ENCODE measurements at places on chromosomes 11 and 22.

- no peak for DNase-seq
These were observed 58.8 kb downstream of the MYO18B start for GRCh38 chr22:25800766-25801165.

DNA sequence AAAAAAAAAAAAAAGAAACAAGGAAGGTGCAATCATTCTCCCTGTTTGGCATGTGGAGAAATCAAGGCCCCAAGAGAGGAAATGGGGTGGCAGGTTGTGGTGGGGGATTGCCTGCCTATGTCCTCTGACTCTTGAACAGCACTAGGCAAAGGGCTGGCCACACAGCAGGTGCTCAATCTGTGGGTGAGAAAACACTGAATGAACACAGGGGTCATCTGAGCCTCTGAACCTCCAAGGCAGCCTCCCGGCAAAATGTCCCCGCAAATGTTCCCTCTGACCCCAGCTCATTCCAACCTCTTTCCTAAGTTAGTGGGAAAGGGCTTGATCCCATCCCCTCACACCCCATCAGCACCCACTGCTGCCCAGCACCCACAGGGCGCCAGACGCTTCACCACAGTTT, 4.6 kb downstream of the PLA2G6 start:
- DNase-seq = no peak

DNA sequence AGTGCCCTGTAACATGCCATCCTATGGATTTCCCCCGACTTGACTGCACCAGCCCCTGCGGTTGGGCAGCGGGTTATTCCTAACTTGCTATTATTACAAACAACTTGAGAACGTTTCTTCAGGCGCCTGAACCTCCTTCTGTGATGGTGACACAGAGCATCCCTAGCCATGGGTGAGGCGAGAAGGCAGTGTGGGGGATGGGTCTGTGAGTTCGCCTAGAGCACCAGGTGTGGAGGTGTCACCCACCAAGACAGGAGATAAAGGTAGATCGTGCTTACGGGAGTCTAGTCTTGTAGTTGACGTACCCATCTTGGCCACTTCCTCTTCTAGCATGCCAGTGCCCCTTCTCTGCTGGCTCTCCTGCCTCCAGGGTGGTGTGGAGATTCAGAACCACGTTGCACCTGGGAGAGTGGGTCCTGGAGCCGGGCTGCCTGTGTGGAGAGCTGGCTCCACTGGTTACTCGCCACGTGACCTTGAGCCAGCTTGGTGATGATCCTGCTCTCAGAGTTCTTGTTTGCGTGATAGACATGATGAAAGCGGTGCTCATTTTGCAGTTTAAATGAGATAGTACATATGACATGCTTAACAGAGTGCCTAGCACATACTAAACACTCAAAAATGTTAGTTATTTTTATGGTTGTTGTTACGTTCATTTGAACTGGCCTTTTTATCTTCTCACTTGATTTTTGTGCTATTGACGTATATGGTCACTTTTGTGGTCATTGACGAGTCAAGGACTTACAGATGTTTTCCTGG, 37.8 kb downstream of the TBC1D22A start:
- no peak for DNase-seq

- no peak for DNase-seq
These were observed 20.5 kb upstream of the RAG2 start for GRCh38 chr11:36618363-36619047.

GRCh38 chr22:30968015-30968923, at the start of gene MORC2:
TSS of gene MORC2 (minus strand) at chr22:30968774. CDS start at chr22:30967889, 885 bp downstream.
- no peak for DNase-seq

DNA sequence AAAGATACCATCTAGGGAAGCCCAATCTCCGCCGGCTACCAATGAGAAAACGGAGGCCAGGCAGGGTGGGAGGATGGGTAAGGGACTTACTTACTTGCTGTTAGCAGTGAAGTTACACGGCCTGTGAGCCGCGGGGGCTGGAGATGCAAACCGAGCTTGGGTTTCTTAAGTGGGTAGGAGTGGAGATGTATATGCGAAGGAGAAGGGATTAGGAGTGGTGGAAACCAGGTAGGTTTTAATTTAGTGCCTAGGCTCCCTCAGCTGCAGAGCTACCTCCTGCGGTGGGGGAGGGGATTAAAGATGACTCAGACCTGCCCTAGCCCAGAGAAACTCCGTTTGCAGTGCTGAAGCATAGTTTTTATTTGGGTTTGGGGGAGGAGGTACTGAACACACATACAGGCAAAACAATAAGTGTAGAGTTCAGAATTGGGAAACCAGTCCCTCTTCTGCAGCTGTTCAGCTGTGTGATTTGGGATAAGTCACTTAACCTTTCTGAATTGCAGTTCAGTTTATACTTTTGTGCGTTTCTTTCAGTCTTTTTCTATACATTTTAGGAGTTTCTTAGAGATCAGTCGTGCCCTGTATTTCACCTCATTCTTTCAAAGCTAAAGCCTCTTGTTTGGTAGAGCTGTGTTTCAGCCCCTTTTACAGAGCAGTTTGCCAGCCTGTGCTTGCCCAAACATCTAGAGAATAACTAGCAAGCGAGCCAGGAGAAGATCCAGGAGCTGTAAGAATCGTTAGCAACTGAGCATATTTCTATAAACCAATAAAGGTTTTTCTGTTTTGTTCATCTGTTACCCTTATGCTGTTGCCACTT, 596 bp upstream of the TNRC6B start:
- DNase-seq = no peak

GRCh38 chr22:31222736-31223135, 10.6 kb downstream of the LIMK2 start:
- DNase-seq = no peak

GRCh38 chr11:83037877-83038276, 33.8 kb downstream of the RAB30 start:
- DNase-seq = no peak

- DNase-seq = peak; percentile 36
These were observed 86.9 kb downstream of the LDLRAD3 start for GRCh38 chr11:36030731-36031281.

GRCh38 chr11:128507936-128508335, 79.4 kb downstream of the ETS1 start:
- no peak for DNase-seq

- no peak for DNase-seq
These were observed 1329.0 kb downstream of the LRRC4C start for GRCh38 chr11:40130427-40130826.

GRCh38 chr22:22815397-22816170, 72.0 kb upstream of the IGLL5 start:
- DNase-seq = no peak

- no peak for DNase-seq
These were observed 465.2 kb downstream of the MIAT start for GRCh38 chr22:27122574-27122973.

GRCh38 chr11:61293867-61294716, 1.0 kb downstream of the VWCE start:
- no peak for DNase-seq

DNA sequence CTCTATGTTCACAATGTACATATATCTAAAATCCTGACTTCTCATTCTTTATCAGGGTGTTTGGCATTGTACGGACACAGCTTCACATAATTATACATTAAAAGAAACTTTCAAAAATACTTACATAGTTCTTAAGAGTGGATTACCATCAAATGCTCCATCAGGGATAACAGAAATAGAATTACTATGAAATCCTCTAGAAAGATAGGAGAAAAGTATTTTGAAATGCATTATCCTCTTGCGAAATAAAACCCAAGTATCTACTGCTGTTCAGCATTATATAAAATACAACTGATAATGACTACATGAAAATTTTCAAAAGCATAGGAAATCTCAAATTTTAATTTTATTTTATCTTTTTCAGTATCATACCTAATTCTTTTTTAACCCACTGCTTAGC, 17.8 kb upstream of the CCDC34 start:
- DNase-seq = no peak

DNA sequence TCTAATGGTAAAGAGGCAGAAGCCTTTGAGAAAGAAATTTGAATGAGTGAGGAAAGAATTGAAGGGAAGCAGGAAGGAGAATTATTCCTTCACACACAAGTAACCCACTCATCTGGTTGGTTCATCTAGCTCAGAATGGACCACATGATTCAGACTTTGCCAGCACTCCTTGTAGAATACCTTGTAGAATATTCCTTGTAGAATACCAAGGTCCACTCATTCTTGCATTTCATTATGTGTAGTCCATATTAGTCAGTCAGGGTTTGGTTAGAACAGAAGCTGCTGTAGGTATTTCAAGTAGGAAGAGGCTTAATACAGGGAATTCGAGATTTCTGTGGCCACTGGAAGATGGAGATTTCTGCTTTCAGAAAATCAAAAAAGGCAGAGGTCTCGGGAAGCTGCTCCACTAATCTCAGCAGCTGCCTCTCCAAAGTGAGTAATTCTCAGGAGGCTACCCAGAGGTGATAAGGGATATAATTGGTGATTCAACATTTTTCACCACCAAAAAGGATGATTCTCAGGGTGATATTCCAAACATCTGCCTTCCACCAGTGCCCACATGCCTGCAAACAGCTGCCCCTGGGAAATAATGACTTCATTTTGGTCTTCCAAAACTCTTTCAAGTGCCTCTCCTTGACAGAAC, 329.1 kb downstream of the TMEM135 start:
- no peak for DNase-seq

- DNase-seq = no peak
These were observed 87.4 kb downstream of the EIF3M start for GRCh38 chr11:32671051-32671450.

DNA sequence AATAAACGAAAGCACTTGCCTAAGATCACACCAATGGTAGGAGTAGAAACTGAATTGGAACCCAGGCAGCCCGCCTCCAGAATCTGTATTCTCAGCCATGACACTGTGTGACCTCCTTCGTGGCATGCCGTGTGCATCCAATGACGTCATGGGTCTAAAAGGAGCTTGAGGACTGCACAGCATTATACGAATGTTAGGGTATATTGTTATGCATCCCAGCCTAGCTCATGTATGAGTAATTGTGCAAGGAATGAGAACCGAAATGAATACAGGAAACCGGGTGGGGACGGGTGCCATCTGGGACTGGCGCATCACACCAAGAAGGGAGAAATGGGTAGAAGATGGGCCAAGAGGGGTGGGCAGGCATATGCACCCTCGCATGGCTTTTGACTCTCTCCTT, 12.3 kb upstream of the IGSF9B start:
- DNase-seq = no peak

DNA sequence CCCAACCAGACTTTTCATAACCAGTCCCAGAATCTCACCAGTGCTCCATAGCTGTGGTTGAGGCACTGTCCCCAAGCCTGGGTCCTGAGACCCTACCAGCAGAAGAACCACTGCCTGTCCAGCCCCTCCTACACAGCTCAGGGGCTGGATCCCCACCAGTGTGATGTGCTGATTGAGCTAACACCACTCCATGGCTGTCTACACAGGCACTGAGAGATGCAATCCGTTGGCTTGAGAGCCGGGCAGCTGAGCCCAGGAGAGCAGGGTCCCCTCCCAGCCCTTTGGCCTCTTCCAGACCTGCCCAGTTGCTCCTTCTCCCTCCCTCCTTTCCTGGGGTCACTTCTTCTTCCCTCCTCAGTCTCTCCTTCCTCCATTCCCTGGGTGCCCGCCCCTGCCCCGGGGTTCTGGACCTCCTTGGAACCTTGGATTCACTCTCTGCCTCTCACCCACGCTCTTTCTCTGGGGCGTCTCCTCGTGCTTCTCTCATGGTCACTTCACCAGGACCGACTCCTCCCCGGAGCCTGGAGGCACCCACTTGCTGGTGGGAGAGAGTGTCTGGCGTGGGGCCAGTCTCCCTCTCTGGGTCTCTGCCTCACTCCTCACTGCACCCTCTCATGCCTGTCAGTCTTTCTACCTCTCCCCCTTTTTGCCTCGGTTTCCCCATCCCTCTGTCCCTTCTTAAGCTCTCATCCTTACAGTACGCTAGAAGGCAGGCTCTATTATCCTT, 706 bp upstream of the SCYL1 start:
- no peak for DNase-seq

- no peak for DNase-seq
These were observed 860 bp downstream of the PRMT3 start for GRCh38 chr11:20388096-20389055.

DNA sequence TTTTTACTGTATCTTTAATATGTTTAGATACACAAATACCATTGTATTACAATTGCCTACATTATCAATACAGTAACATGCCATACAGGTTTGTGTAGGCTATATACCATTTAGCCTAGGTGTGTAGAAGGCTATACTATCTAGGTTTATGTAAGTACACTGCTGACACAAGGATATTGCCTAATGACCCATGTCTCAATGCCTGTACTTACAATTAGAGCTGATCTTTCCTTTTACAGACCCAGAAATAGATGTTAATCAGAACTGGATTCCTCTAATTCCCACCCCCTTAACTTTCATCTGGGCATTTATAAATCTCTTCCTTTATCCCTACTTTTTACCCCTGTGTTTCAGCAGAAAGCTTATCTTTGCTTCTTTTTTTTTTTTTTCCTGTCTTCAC, 229.5 kb downstream of the METTL15 start:
- DNase-seq = no peak

DNA sequence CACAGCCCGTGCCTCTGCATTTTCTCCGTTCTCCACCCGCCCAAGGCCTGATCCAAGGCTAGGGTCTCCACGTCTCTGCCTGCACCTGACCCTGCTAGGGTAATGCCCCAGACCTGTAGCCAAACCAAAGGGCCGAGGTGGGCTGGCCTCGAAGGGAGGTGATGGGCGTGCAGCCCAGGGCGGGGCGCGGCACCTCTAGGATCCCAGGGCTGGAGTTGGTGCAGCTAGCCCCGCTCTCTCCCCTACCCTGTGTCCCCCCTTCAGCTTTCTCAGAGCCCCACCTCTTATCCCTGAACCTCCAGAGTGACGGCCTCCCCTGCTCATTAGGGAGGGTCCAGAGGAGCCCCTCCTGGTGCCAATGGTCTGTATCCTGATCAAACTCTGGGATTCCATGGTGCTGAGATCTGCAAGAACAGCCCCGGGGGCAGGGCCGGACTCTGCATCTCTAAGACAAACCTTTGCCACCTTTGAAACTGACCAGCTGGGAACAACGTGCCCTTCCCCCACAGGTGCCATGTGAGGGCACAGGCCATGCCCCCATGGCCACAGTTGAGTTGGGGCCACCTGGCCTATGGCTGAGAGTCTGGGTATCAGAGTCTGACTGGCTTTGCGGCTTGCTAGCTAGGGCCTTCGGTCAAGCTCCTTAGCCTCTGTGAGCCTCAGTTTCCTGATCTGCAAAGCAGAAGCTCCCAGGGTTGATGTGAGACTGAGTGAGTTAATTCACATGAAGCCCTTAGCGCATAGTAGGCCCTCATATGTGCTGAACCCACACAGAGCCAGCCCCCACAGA, 23.1 kb upstream of the CBX7 start:
- no peak for DNase-seq

GRCh38 chr22:46397951-46398350, 62.4 kb downstream of the TRMU start:
- DNase-seq = no peak

- DNase-seq = no peak
These were observed 26.8 kb upstream of the B3GAT1 start for GRCh38 chr11:134438542-134439537.

All from AG04449 (cell line).